ENCODE measurements at places on chromosomes 1 and 21. TPM values are rescaled to one million over a fixed set of nuclear protein-coding genes. Genes with fewer than 3 reads are reported as not detected.
A peak's percentile ranks its signal among the peaks of the same experiment; 100 is the strongest.

MTARC1 gene
- 0.28 TPM for total RNA-seq

FTCD gene
- not detected for total RNA-seq

GABPA gene
- total RNA-seq: 17.0 TPM

S100A1 gene
- not detected for total RNA-seq

SYT6 gene
- total RNA-seq: not detected

FALEC gene
- total RNA-seq: not detected

PADI2 gene
- not detected for total RNA-seq

OLFML2B gene
- 0.56 TPM for total RNA-seq

- DNase-seq: peak; percentile 66
Observed at GRCh38 chr1:117527566-117528102, 78.2 kb upstream of the TENT5C start.

- DNase-seq: no peak
Observed at GRCh38 chr1:21522525-21523038, 13.4 kb downstream of the ALPL start.

- no peak for DNase-seq
Observed at GRCh38 chr21:45104560-45104959, 30.2 kb downstream of the ADARB1 start.

DNA sequence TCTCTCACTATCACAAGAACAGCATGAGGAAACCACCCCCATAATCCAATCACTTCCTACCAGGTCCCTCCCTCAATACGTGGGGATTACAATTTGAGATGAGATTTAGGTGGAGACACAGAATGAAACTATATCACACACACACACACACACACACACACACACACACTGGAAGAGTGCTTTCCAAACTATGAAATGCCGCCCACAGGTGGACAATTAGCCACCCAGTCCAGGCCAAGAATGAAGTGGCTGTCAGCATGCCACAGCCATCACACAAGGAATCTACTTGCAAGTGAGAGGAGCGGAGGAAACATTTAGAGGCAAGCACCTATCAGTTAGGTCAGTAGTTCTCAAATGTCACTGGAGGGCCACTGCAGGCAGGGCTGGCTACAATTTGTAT, 105.4 kb upstream of the HOOK1 start:
- DNase-seq: no peak

GRCh38 chr1:109570414-109570813, 22.0 kb downstream of the GNAI3 start:
- peak; percentile 50 for DNase-seq

- no peak for DNase-seq
Observed at GRCh38 chr1:85351202-85351828, 74.9 kb upstream of the BCL10 start.

DNA sequence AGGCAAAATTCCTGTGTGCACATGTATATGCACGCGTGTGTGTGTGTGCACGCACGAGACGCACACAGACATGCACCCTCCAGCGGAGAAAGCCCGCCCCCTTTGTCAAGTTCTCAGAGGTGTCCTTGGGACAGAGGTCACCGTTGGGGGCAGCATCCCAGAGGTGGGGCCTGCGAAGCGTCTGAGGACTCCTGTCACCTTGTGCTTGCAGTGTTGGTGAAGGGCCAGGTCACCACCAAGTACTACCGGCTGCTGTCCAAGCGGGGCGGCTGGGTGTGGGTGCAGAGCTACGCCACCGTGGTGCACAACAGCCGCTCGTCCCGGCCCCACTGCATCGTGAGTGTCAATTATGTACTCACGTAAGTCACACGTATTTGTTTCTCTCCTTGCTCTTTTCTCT, 42.6 kb downstream of the SIM2 start:
- no peak for DNase-seq

DNA sequence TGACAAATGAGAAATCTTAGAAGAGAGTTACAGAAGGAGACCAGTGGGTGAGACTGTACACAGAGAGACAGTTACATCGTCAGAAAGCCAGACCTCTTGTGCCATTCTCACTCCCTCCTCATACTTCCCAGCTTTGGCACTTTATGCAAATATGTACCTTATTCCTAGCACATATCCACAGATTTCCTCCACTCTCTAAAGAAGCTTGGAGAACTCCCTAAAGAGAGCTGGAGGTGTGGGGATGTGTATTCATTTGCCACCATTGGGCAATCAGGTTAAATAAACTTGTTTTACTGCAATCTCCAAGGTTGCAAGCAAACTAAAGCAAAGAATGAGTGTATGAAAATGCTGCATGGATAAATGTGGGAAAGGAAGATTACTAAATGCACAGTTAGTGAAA, 380.9 kb upstream of the PRMT6 start:
- DNase-seq: no peak

DNA sequence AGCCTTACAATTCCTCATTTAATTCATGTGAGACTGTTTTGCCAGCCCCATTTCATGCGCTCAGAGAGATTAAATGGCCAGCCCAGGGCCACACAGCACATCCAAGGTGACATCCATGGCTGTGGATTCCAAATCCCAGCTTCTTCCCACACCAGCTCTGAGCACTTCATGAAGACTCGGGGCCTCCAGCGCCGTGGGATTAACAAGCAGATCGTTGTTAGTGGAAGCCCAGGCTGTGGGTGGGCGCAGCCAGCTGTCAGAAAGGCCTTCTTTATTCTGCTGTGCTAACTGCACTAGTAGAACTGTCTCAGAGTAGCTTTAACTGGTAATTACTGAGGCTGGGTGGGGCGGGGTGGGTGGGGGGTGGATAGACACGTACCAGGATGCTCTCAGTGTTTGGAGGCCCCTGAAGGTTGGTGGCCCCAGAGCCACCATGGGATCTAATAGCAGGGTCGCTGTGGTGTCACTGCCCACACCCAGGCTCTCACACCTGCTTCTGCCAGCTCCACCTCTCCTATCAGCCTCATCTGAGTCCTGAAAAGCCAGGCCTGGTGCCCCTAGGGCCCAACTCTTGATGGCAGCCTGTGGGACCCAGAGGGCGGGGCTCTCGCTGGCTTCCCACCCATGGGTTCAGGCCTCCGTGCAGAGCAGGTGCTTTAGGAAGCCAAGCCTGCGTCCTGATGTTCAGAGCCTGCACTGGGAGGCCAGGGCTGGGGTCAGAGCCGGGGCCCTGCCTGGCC, 3.4 kb downstream of the BMP8A start:
- no peak for DNase-seq

DNA sequence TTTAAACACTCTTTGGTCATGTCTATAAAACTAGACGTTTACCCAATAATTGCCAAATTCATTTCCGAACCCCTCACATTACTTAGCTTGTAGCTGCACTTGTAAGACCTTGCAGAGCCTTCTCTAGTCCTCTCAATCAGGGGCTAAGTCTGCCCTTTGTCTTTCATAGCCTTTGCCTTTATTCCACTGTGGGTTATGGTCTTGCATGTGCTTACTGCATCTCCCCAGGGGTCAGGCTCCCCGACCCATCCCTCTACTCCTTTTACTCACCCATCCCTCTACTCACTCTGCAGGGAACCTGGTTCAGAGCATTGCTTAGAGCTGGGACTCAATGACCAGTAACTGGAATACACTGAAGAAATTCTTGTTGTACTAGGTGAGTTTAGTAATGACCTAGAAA, 235.4 kb downstream of the PCP4 start:
- no peak for DNase-seq

DNA sequence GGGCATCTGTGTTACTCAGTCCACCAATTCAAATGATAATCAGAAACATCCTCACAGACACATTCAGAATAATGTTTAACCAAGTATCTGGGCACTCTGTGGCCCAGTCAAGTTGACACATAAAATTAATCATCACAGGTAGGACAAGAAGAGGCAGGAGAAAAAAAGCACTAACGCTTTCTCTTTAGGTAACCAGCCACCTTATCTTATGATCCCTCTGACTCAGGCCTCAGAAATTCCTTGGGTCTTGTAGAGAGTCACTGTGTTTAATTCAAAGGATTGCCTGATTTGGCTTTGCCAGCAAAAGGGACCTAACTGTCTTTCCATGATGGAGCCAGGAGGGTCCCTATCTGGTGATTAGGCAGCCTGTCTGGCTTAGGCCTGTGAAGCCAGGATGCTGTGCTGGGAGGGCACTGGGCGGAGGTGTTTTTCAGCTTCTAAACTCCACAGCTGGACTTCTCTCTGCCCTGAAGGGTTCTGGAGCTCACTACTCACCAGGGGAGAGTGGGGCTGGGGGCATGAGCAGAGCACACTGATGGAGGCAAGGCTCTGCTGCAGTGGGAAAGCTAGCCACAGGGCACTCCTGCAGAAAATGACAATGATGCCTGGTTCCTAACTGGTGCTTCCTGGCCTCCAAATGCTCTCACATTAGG, 36.4 kb upstream of the STUM start:
- DNase-seq: no peak

DNA sequence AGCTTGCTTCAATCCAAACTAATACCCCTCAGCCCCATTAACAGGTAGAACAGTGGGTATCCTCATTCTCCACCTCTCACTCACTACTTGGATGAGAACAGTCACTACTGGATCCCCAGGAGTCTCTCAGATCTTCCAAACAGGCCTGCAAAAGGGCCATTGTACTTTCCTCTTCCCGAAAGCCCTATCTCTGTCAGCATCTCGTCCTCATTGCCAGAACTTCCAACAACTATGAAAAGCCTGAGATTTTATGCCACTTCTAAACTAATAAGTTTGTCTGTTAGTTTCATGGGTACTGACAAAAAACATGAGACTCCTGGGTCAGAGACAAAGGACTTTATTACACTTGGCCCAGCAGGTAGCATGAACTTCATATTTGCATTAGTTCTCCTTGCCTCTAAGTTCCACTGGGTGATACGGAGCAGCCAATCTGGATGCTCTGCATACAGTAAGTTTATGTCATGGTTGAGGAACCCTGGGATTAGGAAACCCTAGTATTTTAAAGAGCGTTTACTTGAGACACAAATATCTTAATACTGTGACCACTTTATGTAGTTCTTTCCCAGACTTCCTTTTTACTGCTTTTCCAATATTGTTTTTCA, 38.1 kb downstream of the VANGL2 start:
- no peak for DNase-seq

DNA sequence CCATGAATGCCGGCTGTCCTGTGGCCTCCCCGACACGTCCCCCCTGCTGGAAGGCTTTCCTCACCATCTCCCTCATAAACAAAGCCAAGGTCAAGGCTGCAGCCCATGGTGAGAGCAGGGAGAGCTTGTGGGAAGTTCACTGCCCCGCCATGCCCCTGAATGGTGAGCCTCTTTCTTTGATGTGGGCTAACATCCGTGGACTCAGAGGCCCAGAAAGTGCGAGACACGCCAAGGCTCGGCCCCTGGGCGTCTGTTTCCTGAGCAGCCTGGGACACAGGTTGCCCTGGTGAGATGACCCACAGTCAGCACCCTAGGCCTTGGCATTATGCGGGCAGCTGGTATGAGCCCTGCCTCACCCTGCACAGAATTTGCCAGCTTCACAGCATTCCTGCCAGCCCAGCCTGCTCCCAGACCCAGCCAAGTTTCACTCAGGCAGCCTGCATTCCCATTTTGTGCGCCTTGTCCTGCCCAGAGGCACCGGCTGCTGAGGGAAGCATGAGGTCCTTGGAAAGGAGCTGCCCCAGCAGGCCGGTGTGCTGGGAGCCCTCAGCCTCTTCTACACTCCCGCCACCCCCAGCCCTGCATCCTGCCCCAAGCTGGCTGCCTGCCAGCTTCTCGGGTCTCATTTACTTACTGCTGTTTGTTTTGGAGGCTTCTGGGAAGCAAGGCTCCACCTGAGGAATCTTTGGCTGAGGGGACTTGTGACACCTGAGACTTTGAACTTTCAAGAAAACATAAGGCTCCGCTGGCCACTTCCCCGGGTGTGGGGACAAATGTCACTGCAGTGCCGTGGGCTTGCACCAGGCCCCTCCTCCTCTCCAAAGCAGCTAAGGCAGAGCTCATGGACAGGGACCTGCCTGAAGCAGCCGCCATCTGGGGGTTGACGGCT, 31.9 kb downstream of the NEK2 start:
- no peak for DNase-seq

GRCh38 chr1:223831755-223832636, 13.8 kb downstream of the TP53BP2 start:
- peak; percentile 88 for DNase-seq

- no peak for DNase-seq
Observed at GRCh38 chr1:9760824-9761223, 62.9 kb downstream of the CLSTN1 start.

GRCh38 chr1:209805341-209805781, 581 bp downstream of the IRF6 start:
- DNase-seq: no peak

DNA sequence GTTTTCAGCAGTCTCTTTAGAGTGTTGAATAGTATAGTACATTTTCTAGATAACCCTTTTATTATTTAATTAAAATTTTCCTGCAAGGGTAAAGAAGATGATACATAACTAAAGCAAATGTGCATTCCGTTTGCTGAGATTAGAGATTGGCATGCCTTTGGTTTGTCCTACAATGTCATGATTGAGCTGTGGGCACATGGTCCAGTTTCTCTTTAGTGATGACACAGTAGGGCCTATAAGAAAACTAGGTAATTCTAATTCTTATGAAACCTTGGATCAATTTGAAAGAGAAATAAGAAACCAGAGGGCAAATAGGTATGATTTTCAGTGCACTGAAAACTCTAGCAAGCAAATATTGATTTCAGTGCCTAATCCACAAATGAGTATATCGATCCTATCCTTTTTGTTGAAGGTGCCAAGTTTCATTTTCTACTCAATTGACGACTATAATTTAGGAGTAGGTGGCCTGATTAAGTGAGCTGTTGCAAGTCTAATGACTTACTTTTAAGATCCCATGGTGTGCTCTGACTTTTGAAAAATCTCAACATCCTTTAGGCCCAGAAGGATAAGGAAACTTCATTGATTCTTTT, 128.0 kb upstream of the KCNK1 start:
- DNase-seq: no peak

- peak; percentile 0 for DNase-seq
Observed at GRCh38 chr1:237932816-237933215, 42.1 kb upstream of the ZP4 start.

DNA sequence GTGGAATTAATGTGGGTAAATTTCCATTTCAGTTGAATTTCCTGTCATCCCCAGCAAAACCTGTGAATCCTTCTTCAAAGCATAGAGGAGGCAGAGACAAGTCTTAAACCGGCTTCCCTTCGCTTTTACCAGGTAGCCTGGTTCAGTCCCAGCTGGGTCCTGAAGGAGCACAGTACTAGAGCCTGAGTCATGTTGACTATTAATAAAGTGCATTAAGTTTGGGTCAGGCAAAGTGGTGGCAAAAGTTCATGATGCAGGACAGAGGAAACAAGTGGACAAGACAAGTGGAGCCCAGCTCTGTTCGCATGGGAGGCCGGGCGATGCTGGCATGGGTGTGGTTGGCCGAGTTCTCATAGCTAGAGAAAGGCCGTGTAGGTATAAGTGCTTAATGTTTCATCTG, 150.4 kb downstream of the DYRK1A start:
- DNase-seq: no peak

DNA sequence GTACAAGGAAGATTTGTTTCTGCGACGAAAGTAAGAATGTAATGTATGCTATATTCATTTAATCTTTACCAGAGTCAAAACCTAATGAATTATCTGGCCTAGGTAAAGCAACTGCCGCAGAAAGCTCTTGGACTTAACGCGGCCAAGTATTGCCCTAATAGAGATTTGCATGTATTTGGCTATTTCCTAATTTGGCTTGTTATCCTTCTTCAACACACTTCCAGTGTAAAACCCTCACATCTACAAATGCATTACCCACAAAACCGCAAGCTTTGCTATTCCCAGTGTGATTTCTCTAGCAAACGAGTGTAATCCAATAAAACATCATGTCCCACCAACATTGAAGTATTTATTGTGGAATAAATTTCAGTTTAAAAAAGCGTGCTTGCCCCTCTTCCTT, 123.8 kb upstream of the LMO4 start:
- DNase-seq: no peak
